ENCODE measurements at places on chromosomes 2 and 18.

DNA sequence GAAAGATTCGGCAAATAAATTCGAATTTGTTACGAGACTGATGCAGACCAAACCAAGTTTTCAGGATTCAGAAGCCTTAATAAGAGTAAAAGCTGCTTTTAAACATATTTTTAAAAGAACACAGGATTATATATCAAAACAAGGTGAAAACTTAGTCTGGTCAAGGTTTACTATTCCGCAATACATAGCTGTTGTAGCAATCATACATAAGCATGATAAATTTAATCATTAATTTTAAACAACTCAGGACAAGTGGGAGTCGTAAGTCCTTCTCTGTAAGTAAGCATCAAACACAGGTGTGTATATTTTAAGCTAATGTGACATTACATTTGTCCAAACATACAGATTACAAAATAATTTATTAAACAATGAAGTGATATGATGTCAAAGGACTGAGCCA is 57.7 kb downstream of the PUM2 start:
- no peak for DNase-seq

- DNase-seq: no peak
Measured at GRCh38 chr2:113200236-113200635, 26.5 kb downstream of the PSD4 start.

DNA sequence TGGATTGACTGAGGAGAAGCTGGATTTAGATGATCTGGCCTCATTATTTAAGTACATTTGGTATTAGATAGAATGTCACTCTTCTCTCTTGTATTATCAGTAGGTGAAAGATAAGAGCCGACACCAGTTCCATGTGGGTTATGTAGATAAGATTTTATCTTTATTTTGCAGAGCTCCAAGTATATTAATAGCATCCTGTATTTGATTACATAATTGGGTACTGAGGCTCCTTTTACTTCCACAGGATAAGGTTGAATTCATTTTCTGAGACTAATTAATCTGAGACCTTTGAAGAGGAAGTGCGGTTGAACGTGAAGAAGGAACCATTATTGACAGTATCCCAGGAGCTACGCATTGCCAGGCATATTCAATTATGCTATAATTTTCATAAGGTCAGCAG is 32.8 kb upstream of the CD226 start:
- DNase-seq: no peak

GRCh38 chr2:892401-892800 is 58.2 kb upstream of the SNTG2 start:
- no peak for DNase-seq

GRCh38 chr2:36889795-36890194 is 76.5 kb downstream of the STRN start:
- DNase-seq: no peak

- DNase-seq: no peak
Measured at GRCh38 chr2:19158896-19159295, 199.5 kb downstream of the OSR1 start.

- no peak for DNase-seq
Measured at GRCh38 chr2:222303828-222304736, 5.3 kb upstream of the PAX3 start.

DNA sequence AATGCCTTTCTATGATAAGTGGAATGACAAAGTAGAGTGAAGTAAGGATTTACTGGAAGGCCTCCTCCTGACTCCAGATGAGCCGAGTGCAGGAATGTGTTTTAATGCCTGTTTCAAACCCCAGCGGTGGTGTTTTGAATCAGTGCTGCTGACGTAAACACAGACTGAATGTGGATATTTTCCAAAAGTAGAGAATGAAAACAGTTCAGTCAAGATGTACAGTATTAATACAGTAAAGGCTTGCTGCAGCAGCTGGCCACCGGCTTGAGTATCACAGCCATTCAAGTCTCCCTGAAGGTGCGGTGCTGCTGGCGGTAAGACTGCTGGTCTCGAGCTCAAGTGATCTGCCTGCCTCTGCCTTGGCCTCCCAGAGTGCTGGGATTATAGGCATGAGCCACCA is 46.7 kb downstream of the ARHGAP28 start:
- DNase-seq: no peak

DNA sequence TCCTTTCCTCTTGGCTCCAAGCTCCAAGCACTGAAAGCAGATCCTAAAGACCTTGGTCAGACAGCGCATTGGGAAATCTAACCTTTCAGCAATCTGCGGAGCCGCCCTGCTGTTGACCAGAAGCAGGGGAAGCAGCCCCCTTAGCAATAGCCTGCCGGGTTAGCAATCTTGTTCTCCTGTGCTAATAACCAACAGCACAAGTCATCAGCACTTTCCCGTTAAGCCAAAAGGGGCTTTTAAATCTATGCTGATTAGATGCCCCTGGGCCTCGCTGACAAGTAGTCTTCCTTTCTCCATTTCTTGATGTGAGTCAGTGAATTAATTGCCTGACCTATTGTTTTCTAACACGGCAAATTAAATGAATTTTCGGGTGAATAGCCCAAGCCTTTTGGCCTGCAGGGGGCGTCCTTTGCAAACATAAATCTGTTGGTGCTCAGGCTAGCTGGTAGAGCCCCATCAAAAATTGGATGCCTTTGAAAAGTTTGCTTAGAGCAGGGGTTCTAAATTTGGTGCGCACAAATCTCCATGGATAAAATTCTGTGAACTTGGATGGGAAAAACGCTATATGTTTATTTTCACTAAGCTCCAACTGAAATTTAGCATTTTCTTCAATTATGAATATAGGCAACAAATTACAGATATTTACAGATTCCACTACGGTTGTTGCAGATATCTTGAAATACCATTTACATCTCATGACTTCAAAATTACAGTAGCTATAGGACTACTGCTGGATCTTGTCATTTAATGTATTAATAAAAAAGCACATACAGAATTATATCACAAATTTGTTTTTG is 24.6 kb downstream of the MAIP1 start:
- peak; percentile 62 for DNase-seq

GRCh38 chr2:50438259-50438658 is 593.7 kb downstream of the NRXN1 start:
- DNase-seq: no peak

DNA sequence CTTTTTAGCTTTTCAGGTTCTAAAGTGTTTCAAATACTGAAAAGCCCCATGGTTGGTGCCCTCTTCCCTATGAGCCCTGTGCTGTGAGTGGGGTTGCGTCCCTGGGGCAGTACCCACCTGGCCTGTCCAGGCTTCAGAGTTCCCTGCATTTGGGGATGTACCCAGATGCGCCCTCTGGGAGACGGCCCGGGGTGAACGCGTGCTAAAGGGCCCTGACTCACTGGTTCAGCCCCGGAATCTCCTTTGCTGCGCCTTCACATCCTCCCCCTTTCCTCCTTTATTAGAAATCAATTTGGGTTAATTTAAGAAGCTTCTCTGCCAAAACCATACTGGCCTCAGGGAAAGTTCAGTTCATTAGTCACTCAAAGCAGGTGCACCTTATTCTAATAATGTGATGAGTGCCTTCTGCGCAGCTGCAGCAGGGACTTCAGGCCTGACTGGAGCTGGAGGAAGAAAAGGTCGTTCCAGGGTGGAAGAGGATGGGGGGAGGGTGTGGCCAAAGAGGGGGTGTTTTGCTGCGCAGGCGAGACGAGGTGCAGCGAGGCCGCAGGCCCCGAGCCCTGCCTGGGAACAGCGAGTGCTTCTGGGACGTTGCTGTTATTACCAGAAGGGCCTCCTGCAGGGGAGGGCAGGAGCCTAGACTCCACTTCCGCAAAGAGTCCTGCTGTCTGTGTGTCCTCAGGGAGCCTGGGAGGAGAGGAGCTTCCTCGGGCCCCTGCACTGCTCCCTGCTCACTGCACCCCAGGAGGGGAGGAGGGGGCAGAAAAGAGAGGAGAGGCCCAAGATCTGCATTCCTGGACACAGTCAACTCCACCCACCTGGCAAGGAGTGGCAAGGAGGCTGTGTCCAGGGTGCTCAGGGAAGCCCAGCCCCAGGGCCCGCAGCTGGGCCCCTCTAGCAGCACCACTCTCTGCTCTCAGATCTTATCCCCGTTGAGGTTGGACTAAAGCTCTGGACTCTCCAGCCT is 223.2 kb upstream of the PXDN start:
- no peak for DNase-seq

DNA sequence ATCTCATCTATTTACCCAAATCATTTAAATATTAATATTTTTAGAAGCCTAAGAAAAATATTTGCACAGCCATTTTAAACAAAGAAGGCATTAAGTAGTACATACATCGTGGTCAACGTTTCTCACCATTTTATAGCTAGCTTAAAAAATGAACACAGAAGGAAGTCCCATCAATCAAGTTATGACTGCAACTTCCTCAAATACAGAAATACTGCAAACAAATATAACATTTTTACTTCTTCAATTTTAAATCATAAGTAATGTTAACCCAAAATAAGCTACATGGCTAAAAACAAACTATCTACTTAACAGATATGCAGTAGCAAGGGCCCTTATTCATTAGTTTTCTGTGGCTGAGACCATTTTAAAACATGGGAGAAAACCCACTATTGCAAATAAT is 30.6 kb downstream of the ITSN2 start:
- no peak for DNase-seq

DNA sequence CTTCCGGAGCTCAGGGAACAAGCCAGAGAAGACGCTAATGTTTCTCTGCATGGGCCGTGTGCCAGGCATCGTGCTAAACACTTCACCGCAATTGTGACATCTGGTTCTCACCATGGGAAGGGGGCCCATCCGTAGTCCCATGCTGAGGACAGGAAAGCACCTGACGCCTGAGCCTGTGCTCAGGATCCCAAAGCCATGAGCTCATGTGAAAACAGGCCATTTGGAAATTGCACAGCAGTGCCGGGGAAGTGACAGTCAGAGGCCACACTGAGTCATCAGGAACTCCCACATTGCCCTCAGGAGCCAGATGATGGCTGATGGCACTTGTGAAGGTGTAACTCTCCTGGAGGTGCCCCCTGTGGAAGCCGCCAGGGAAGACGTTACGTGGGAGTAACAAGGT is 141.0 kb downstream of the INHBB start:
- DNase-seq: no peak
